Activated CD4-positive, alpha-beta T cell treated with anti-CD3 and anti-CD28 coated beads, Interleukin-10, Interleukin-2, amounts not matched to agents 100 ng/mL and 50 ng/mL, durations not matched to agents 16 hours and 8 hours (primary cell): ENCODE measurements at places on chromosomes 4 and X.

DNA sequence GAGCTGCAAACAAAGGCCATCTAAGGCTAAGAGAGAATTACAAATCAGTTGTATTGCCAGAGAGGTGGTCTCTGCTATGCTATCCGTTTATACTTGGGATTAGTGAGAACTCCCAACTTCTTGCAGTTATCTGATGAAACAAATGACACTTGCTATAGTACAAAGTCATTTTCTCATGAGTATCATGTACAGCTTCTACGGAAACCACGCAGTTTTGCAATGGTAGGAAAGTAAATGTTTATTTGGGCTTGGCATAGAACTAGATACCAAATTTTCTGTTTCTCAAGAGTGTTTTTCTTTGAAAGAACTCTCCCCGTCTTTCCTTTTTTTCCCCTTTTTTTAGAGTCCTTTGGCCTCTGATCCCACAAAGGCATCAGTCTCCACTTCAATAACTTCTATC is 128.2 kb upstream of the ENPEP start:
- DNase-seq: no peak

DNA sequence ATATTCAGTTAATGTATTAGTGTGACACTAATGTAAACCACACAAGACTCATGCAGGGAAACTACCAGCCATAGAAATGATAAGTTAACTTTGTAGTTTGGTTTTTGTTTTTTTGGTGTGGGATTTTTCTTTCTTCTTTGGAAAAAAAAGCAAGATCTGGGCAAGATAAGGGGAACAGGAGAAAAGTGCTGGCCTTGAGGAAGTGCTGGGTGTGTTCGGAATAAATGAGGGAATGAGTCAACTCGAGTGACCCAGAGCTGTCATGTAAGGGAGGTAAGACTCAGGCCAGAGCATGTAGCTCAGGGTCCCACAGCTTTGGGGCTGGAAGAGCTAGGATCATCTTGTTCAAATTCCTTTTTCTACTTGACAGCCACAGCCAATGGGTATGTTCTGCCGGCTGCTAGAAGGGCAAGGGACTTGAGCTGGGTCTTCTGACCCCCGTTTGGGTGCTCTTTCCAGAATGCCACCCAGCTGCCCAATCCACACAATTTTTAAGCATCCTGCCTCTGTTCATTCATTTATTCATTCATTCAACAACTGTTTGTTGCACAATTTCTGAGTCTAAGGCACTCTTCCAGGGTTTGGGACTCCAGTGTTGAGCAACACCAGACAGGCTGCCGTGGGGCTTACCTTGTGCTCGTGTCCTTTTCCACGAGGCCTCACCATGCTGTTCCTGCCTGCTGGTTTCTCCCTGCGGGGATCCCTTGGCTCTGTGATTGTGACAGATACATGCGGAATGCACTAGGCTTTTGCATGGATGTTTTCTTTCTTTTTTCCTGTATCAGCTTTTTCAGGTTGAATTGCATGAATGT is 54.5 kb downstream of the CLDN34 start:
- no peak for DNase-seq

DNA sequence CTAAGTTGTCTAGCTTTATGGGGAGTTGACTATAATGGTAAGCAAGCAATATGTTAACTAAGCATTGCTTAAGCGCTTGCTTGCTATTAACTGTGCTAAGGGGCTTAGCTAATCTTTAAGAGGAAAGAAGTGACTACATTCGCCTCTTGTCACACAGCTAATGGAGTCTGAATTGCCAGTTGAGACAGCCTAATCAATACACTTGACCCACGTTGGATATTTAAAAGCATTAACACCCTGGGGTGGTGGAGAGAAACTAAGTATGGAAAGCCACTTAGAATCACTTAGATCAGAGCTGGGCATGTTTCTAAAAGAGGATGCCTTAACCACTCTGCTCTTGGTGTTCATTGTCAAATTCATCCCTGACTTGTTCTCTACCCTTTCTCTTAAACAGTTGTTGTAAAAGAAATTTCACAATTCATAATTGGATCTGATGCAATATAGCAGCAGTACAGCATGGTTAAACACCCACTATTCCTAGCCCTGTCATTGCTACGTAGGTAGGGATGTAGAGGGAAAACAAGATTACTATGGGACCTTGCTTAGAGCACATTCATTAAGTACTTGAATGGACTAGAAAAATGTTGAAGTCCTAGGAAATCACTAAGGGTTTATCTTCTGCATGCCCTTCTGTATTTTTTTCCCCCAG is 3.5 kb downstream of the ZAR1 start:
- no peak for DNase-seq

- DNase-seq: peak; percentile 4
Measured at GRCh38 chrX:10597871-10598270, 22.5 kb downstream of the MID1 start.

- no peak for DNase-seq
Measured at GRCh38 chrX:27608671-27609070, 18.5 kb downstream of the DCAF8L2 start.

DNA sequence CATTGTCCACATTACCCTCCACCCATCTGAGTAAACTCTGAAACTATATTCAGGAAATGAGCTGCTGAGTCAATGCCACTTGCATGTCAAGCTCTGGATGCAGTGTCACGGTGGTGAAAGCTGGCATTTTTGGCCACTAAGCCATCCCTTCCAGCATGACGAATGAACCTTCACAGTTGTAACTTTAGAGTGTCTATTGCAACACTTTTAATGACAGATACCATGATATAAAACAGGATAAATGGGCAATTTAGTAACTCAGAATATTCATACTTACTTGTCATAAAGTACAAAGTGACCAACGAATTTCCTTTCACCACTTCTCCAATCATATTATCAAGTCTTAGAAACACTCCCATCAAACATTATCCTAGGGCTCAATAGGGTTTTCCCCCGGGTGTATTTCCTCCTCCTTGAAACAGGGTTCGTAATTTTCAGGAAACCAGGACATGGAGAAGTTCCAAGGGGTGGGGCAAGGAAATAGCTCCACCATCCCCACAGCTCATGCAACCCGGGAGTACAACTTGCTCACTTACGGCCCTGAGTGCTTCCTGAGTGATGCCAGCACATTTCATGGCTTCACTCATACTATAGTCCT is 73.1 kb downstream of the MTHFD2L start:
- DNase-seq: peak; percentile 82

DNA sequence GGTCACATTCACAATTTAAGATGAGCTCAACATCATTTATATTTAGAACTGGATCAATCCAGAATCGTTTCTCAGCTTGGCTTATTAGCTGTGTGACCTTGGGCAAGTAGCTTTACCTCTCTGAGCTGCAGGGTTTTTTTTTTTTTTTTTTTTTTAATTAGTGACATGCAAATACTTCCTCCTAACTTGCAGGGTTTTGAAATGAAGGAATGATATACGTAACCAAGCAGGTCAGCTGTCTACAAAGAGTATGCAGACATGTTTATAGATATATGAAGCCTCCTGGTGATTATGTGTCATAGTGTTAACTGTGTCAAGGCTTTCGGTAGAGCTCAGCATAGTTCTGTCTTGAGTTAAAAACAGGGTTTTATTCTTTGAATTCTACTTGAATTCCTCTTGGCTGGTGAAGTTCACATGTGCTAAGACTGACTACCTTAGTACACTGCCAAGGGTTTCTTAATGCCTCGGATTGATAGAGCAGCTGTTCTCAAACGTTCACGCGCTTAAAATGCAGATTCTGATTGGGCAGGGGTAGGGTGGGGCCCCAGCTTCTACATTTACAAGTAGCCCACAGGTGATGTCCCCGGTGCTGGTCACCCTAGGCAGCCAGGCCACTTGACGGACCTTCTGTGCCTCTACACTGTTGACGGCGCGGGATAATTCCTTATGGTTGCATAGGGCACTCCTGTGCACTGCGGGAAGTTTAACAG is 654 bp upstream of the STS start:
- DNase-seq: peak; percentile 44

- no peak for DNase-seq
Measured at GRCh38 chr4:84814094-84814750, 152.3 kb downstream of the WDFY3 start.

GRCh38 chr4:84907145-84907544 is 59.3 kb downstream of the WDFY3 start:
- no peak for DNase-seq

- DNase-seq: peak; percentile 2
Measured at GRCh38 chrX:125089761-125090445, 229.8 kb upstream of the TEX13C start.

- DNase-seq: peak; percentile 53
Measured at GRCh38 chrX:102950908-102951866, 14.1 kb downstream of the RAB40AL start.

- no peak for DNase-seq
Measured at GRCh38 chrX:3216581-3217180, 129.8 kb downstream of the MXRA5 start.

GRCh38 chr4:53235547-53235946 is 130.3 kb downstream of the SCFD2 start:
- no peak for DNase-seq
